Esophagus mucosa (tissue), 1 donor: ENCODE measurements at places on chromosomes 4 and X. TPM values are rescaled to one million over a fixed set of nuclear protein-coding genes. Genes with fewer than 3 reads are reported as not detected.

Gene SPON2
- total RNA-seq = 9.4 TPM

Gene POU3F4
- total RNA-seq = not detected

DNA sequence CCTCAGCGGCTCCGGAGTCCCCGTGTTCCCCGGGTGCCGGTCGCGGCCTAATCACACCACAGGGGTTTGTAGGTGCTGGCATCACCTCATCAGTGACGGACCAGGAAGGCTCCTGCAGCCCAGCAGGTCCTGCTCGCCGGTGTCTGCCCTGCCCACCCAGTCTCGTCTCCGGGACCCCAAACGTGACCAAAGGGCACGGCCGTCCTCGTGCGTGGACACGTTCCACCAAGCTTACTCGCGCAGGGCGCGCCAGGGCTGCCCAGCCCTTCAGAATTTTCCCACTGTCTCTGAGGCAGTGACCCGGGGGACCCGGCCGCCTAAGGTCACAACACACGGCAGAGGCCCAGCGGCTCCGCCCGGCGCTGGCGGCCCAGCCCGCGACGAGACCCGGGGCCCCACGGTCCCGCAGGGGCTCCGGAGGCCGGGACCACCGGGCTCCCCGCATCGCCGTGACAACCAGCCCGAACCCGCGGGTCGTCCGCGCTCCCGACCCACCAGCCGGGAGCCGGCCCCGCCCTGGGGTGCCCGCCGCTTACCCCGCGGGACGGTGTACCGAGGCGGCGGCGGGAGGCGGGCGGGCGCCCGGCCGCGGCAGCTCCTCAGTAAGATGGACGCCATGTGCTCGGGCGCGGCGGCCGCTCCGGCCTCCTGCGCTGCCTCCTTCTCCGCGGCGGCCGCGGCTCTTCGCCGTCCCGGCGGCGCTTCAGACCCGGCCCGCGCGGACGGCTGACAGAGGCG lies 454 bp downstream of the LETM1 start:
- peak; percentile 18 for ATAC-seq

GRCh38 chr4:139014371-139015268 lies 961 bp upstream of the NOCT start:
- peak; percentile 53 for ATAC-seq

GRCh38 chr4:122636697-122637096 lies 15.8 kb upstream of the IL21 start:
- no peak for ATAC-seq

GRCh38 chr4:76305033-76305687 lies 1.4 kb upstream of the STBD1 start:
- no peak for ATAC-seq

Gene NAP1L3
- total RNA-seq = 0.08 TPM

Gene CHRDL1
- total RNA-seq = 1.7 TPM

GRCh38 chr4:52235552-52236201 lies 184.6 kb downstream of the SPATA18 start:
- no peak for ATAC-seq

Gene APBB2
- 13.3 TPM for total RNA-seq

- ATAC-seq = no peak
Observed at GRCh38 chr4:161762796-161763195, 401.0 kb downstream of the FSTL5 start.

DNA sequence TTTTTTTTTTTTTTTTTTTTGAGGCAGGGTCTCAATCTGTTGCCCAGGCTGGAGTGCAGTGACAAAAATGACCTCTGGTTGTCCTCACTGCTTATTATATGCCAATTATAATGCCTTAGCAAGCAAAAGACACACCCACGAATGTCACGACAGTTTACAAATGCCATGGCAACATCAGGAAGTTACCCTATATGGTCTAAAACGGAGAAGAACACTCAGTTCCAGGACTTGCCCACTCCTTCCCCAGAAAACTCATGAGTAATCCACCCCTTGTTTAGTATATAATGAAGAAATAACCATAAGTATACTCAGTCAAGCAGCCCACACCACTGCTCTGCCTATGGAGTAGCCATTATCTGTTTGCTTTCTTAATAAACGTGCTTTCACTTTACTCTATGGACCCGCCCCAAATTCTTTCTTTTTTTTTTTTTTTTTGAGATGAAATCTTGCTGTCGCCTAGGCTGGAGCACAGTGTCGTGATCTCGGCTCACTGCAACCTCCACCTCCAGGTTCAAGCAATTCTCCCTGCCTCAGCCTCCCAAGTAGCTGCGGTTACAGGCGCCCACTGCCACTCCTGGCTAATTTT lies 106.2 kb downstream of the SMIM20 start:
- ATAC-seq = no peak

DNA sequence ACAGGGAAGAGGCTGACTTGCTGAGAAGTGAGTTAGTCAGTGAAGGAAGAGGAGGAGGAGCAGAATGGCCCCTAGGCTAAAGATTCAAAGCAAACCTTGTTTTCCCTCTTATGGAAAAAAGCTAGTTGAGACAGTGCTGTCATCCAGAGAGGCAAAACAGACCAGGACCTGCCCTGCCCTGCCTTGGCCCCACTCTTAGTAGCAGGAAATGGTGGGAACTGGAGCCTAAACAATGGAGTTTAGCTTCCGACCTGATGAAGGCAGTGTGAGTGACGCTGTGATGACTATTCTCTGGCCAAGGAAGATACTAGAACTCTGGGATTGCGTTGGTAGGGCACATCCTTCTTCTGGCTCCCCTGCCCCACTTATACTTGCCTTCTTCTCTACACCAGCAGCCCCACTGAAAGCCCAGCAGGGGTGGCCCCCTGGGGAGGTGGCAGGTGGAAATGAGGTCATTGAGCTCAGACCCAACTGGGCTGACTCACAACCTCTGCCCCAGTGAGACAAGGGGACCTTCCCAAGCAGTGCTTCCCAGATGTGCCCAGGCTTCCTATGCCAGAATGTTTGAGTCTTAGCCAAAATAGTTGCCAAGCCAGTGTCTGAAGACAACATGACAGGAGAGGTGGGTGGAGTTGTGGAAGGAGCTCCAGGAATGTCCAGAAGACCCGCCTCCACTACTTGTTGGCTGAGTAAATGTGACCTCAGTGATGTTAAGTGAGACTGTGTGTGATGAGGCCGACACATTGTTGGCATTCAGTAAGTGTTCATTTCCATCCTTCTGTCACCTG lies 38.8 kb downstream of the MSN start:
- peak; percentile 83 for ATAC-seq

- ATAC-seq = no peak
Observed at GRCh38 chr4:31374256-31374960, 654.2 kb downstream of the PCDH7 start.

Gene ODAM
- not detected for total RNA-seq

DNA sequence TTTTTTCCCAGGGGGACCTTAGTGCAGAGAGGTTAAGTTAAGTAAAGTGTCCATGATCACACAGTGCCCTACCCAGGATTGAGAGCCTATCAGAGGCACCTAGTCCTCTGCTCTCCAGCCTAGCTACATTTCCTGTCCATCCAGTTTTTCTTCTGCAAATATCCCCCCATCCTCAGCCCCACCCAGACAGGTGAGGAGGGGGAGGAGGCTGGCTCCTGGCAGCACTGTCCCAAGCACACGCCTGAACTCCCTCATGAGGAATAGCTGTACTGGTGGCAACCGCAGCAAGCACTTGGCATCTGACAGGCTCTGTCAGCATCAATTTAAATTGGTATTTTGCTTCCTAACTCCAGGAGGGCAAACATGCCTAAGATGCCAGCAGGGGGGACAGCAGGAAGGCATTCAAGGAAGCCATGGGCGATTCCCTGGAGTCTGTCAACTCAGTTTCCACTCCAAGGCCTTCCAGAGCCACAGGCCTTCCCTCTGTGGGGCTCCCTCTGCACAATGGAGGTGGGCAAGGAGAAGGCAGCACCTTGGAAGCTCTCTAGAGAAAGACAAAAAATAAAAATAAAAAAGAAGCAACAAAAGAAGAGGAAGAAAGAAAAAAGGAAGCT lies 6.4 kb upstream of the FRMPD3 start:
- ATAC-seq = peak; percentile 69

Gene VCX
- not detected for total RNA-seq

- ATAC-seq = no peak
Observed at GRCh38 chr4:20019310-20020015, 232.2 kb upstream of the SLIT2 start.

DNA sequence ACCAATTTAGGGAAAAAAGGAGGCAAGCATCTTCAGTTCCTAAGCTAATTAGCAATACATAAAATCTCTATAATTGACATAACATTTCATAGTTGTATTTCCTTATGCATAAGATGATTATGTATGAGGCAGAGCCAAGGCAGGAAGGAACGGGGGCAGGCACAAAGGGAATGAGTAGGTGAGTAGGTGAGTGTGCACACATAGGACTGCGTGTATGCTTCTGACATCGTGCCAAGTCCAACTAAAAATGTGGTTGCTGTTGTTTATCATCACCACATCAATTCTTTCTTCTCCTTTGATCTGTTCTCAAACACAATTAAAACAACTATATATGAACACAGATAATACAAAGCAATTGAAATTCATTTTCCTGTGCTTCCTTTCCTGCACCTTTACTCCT lies 131.2 kb downstream of the UNC5C start:
- ATAC-seq = no peak

DNA sequence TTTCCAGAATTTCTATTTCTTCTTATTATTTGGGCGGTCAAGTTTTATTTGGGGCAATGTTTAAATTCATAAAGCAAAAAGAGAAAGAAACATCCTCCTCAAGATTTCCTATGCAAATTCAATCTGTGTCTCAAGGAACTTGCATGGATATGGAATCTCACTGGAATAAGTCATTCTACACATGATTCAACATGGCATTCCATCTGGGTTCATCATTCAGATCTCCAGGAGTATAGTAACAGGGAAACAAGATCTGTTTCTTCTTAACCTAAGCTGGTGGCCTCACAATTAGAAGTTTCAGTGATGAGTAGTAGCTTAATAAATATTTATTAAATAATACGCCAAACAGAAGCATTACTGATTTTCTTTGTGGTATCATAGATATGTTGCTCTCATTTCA lies 19.8 kb downstream of the KLHL34 start:
- ATAC-seq = no peak

- ATAC-seq = no peak
Observed at GRCh38 chr4:151835467-151835866, 74.7 kb upstream of the GATB start.

- no peak for ATAC-seq
Observed at GRCh38 chr4:85697854-85698253, 222.9 kb downstream of the ARHGAP24 start.

DNA sequence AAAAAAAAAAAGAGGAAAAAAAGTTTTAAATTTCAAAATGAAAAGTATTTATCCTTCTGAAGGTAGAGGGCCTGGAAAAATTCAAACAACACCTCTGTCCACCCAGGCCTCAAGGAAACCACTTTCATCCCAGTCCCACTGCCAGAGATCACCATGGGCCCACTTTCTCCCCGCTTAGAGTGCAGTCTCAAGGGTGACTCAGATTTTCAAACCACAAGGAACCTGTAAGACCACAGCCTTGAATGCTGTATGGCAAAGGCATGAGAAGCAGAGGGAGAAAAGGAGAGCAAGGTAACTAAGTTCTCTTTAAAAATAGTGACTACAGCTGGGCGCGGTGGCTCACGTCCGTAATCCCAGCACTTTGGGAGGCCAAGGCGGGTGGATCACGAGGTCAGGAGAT lies 87.9 kb upstream of the PACRGL start:
- no peak for ATAC-seq

Gene CXCL6
- total RNA-seq = 1.4 TPM

- ATAC-seq = no peak
Observed at GRCh38 chr4:39636531-39637184, 2.0 kb downstream of the SMIM14 start.

GRCh38 chr4:71133491-71133890 lies 140.0 kb downstream of the DCK start:
- ATAC-seq = no peak

Gene ELOVL6
- 29.1 TPM for total RNA-seq
